ENCODE measurements at places on chromosomes 3 and 15. TPM values are rescaled to one million over a fixed set of nuclear protein-coding genes. Genes with fewer than 3 reads are reported as not detected.

The SMCO1 gene
- not detected for total RNA-seq

The PLA1A gene
- total RNA-seq, result not detected

The ARGFX gene
- total RNA-seq, result not detected

The CHST14 gene
- total RNA-seq, result 15.9 TPM

The GP5 gene
- total RNA-seq, result 0.17 TPM

The ZKSCAN7 gene
- 9.0 TPM for total RNA-seq

The KNL1 gene
- total RNA-seq, result 28.2 TPM

The TMF1 gene
- 51.9 TPM for total RNA-seq

The AGBL1 gene
- not detected for total RNA-seq

The RFTN1 gene
- 152 TPM for total RNA-seq

The ECE2 gene
- total RNA-seq, result under 0.01 TPM

The RPL14 gene
- 292 TPM for total RNA-seq

The ULK4 gene
- total RNA-seq, result 23.6 TPM

The OSTN gene
- total RNA-seq, result 0.44 TPM

The LXN gene
- 160 TPM for total RNA-seq

The SCN11A gene
- under 0.01 TPM for total RNA-seq

The A4GNT gene
- not detected for total RNA-seq

The TP63 gene
- under 0.01 TPM for total RNA-seq

The GSK3B gene
- 33.7 TPM for total RNA-seq

The EXD1 gene
- total RNA-seq, result not detected

The STARD5 gene
- 30.9 TPM for total RNA-seq

The C3orf22 gene
- total RNA-seq, result not detected

The RHOV gene
- total RNA-seq, result not detected

The MEIS2 gene
- total RNA-seq, result 51.1 TPM

The SOX2 gene
- total RNA-seq, result not detected

The MORC1 gene
- total RNA-seq, result not detected

The SPATA12 gene
- total RNA-seq, result 0.15 TPM

The PP2D1 gene
- total RNA-seq, result not detected

The GPR149 gene
- not detected for total RNA-seq

The CAPN3 gene
- 2.8 TPM for total RNA-seq

The PLXNB1 gene
- 41.3 TPM for total RNA-seq

The REC114 gene
- total RNA-seq, result not detected

The CAND2 gene
- total RNA-seq, result 16.9 TPM

The SST gene
- total RNA-seq, result not detected

The ABI3BP gene
- 21.2 TPM for total RNA-seq

The PROK2 gene
- total RNA-seq, result not detected

The XCR1 gene
- not detected for total RNA-seq

The IQCF5 gene
- total RNA-seq, result not detected

The SEC22C gene
- 70.3 TPM for total RNA-seq

The NPAP1 gene
- not detected for total RNA-seq

The SLC28A2 gene
- total RNA-seq, result not detected

The THAP10 gene
- total RNA-seq, result 2.5 TPM

The SELENOT gene
- total RNA-seq, result 197 TPM

The GABRR3 gene
- total RNA-seq, result not detected

The CHST2 gene
- 7.6 TPM for total RNA-seq

The ANKRD28 gene
- total RNA-seq, result 214 TPM

The AHSG gene
- not detected for total RNA-seq

The C3orf20 gene
- under 0.01 TPM for total RNA-seq

The SCG5 gene
- 15.3 TPM for total RNA-seq

The PARP14 gene
- 63.0 TPM for total RNA-seq

The EOMES gene
- not detected for total RNA-seq

The SKOR1 gene
- total RNA-seq, result 0.15 TPM

The ADGRG7 gene
- total RNA-seq, result not detected

The MB21D2 gene
- total RNA-seq, result 6.1 TPM

The SOX14 gene
- total RNA-seq, result not detected

The ZNF860 gene
- total RNA-seq, result 1.0 TPM

The KCNAB1 gene
- 2.8 TPM for total RNA-seq

The SKIL gene
- total RNA-seq, result 36.9 TPM

The SLC12A1 gene
- total RNA-seq, result not detected

The CAMK2N2 gene
- not detected for total RNA-seq

All from smooth muscle cell of trachea (primary cell).